ENCODE measurements at places on chromosomes 16 and 17.

DNA sequence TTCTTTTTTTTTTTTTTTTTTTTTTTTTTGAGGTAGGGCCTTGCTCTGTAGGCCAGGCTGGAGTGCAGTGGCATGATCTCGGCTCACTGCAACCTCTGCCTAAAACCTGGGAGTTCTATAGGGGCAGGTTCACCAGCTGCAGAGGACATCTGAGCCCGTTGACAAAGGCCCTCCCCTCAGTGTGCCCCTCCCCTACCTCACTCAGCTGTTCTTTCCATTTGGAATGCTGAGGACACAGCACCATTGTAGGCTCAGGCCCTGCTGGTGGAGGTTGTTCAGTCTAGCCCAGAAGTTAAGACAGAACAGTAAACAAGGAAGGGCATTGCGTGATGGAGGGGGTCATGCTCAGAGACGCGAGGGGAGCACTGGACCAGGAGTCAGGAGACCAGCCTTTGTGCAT lies 21.8 kb upstream of the KIF19 start:
- no peak for DNase-seq

DNA sequence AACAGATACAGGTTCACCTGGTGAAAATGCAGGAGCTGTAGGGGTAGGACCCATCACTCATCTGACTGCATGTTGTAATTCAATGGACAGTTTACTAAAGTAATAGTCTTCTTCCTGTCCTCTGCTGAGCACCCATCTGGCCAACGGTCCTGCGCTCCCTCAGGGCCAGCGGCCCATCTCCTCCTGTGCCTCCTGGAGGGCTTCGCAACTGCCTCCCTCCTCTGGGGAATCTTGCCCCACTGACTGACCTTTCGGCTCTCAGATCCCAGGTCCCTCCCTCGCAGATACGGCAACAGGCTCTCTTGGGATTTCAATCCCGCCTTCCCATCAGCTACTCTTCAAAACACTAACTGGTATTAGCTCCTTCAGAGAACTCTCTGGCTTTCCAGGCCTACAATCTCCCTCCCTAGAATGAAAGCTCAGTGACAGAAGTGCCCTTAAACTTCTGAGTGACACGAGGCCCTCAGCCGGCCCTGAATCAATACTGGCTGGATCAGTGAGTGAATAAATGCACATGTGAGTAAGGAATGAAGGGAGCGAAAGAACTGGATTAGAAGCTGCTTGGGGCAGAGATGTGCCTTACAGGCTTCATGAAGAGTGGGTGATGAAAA lies 1.3 kb downstream of the PEMT start:
- DNase-seq: no peak

DNA sequence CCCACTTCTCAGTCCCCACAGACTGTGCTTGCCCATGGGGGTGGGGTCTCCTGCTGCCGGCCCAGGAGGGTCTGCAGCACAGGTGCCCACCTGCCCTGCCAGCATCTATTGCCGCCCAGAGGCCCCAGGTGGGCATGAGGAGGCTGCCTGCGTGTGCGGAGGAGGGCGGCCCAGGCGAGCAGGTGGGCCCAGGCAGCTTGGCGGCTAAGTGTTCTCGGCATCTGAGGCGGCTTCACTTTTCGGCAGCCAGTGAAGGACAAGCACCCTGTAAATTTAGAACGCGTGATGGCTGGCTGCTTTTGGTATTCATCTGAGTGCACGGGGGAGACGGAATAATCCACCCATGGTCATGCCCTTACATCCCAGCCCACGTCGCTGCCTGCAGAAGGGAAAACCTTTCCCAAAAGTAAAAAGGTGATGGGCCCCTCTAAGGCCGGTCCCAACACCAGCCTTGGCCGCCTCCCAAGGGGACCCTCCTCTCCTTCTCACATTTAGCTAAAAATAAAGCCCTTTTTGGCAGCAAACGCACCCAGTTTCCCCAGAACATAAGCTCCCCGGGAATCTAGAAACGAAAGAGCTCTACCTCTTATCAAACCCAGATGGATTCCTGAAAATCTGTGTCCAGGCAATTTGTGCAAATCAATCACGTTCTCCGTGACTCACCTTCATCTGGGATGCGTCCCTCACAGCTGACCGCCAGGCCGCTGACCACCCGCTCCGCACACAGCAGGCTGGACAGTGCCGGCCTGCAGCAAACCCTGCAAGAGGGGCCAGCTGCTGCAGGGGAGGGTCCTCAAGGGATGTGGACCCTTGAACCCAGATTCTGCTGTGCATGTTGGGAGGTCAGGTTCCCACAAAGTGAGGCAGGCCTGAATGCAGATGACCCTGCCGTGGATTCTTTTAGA lies 79.4 kb downstream of the RBFOX3 start:
- no peak for DNase-seq

GRCh38 chr17:64507413-64507782 lies 621 bp downstream of the CEP95 start:
- DNase-seq: no peak
